ENCODE measurements at places on chromosomes 4 and X. TPM values are rescaled to one million over a fixed set of nuclear protein-coding genes. Genes with fewer than 3 reads are reported as not detected.

- no peaks in the 10 kb centered on the region for H3K36me3 ChIP-seq
- peaks cover 32% of the 10 kb centered on the region for H3K4me1 ChIP-seq
- H3K27ac ChIP-seq: peak overlapping the region; percentile 81
- no peak for DNase-seq
- H3K27me3 ChIP-seq: no peaks in the 10 kb centered on the region
Observed at GRCh38 chr4:2867758-2868491, 24.3 kb downstream of the ADD1 start.

The ABLIM2 gene
- 23.3 TPM for total RNA-seq

GRCh38 chr4:70849291-70849690 lies 9.6 kb upstream of the GRSF1 start:
- H3K36me3 ChIP-seq: no peaks in the 10 kb centered on the region
- no peak for DNase-seq
- H3K27ac ChIP-seq: no peak overlapping the region

DNA sequence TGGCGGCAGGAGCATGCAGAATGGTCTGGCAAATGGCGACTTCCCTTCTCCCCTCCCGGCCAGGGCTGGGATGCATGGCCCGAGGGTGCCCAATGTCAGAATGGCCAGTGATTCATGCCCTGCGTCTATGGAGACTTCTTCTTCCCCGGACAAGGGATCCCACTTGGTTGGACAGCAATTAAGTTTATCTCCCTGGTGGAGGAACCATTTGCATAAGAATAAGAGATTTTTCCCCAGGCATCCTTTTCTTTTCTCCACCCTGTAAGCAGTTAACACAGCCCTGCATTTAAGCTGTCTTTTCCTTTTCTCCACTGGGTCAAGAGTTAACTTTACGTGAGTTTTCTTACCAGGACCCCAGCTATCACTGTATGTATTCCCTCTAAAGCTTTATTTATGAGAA lies 856.6 kb downstream of the GLUD2 start:
- H3K27me3 ChIP-seq: no peaks in the 10 kb centered on the region
- no peak overlapping the region for H3K4me3 ChIP-seq
- H3K27ac ChIP-seq: no peak overlapping the region

The DCAF12L2 gene
- 0.41 TPM for total RNA-seq

DNA sequence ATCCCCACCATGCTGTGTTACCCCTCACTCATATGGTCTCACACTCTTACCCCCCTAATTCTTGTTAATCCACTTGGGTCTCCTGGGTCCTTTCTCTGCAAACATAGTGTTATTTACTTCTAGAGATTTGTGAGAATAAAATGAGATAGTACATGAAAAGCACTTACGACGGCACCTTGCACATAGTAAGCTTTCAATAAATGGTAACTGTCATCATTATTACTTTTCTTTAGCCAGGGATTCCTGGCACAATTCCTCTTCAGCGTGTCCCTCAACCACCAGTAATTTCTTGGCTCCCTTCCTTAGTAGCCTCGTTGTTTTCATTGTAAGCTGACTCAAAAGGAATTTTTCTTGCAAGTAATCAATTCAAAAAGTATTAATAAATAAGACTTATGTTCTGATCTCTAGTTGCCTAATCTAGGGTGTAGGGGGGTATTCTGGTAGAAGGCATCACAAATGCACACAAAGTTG lies 30.1 kb upstream of the RBMX start:
- no peaks in the 10 kb centered on the region for H3K36me3 ChIP-seq
- no peaks in the 10 kb centered on the region for H3K27me3 ChIP-seq
- no peak for DNase-seq
- H3K4me1 ChIP-seq: no peaks in the 10 kb centered on the region
- no peak overlapping the region for H3K27ac ChIP-seq
- H3K4me3 ChIP-seq: peak overlapping the region; percentile 53

DNA sequence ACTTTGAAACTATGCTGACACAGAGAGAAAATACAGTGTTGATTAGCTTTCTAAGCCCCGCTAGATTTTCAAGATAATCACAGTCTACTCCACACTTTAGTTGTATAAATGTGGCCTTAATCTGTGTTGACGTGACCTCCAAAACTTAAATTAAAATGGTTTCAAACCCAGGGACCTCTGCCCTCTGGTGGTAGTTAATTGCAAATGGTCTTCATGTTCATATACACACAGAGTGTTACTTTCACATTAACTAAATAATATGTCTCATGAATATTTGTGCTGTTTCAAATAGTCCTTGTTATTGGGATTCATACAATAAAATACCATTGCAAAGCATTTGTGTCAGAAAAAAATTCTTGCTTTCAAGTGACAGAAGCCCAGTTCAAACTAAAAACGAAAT lies 64.3 kb downstream of the TASL start:
- DNase-seq: no peak
- H3K4me3 ChIP-seq: no peak overlapping the region
- no peak overlapping the region for H3K27ac ChIP-seq
- H3K27me3 ChIP-seq: no peaks in the 10 kb centered on the region

DNA sequence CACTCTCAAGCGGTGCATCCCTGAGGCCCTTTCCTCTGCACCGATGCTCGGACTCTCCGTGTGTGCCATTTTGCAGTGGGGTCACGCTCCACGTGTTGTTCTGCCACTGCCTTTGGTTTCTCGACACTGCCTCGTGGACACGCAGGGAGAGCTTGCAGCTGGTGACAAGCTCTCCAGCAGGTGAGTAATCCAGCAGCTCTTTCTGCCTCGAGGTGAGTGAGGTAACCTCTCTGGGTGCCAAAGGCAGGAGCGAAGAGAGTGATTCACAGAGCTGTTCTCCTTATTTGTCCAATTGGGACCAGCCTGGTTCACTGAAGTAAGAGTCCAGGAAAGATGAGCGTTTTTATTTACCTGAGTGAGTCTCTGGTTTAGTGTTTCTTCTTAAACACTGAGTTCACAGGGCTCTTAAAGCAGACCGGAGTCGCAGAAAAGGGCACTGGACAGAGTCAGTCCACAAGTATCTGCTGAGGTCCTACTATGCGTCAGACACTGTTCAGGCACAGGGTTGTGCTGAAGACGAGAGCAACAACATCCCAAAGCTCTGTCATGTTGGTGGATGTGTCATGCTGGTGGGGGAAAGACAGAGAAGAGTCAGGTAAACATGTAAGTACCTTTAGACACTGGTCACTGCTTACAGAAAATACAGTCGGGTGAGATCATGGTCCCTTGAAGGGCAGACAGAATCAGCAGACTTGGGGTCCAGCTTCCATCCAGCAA lies 61.8 kb downstream of the FHDC1 start:
- no peaks in the 10 kb centered on the region for H3K36me3 ChIP-seq
- no peak for DNase-seq
- no peaks in the 10 kb centered on the region for H3K27me3 ChIP-seq
- no peak overlapping the region for H3K27ac ChIP-seq
- H3K4me1 ChIP-seq: no peaks in the 10 kb centered on the region
- no peak overlapping the region for H3K4me3 ChIP-seq

GRCh38 chr4:180560896-180561295 lies 1682.3 kb upstream of the TENM3 start:
- no peak for DNase-seq
- H3K36me3 ChIP-seq: no peaks in the 10 kb centered on the region
- H3K4me1 ChIP-seq: no peaks in the 10 kb centered on the region

DNA sequence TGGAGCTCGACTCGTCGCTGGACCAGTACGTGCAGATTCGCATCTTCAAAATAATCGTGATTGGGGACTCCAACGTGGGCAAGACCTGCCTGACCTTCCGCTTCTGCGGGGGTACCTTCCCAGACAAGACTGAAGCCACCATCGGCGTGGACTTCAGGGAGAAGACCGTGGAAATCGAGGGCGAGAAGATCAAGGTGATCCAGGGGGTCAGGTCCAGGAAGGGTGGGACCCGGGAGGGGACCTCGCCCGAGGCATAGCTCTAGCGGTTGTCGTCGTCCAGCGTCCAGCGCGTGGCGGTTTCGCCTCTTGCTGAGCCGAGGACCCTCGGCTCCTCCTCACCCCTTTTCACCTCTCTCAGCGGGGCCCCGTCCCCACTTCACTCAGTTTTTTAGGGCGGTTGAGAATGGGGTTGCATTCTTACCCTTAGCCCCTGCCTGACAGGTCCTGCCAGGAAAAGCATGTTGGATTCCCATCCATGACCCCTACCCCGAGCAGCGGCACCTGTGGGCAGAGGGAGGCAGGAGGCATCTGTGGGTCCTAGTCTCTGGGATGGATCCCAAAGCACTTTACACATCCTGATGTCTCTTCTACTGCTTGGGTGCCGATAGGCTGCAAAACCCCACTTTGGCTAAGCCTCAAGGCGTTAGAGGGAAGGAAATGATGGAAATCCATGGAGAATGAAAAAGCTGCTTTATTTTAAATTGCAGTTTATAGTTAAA lies 524 bp downstream of the RAB33A start:
- DNase-seq: no peak
- H3K36me3 ChIP-seq: no peaks in the 10 kb centered on the region
- peak overlapping the region; percentile 52 for H3K4me3 ChIP-seq
- peak overlapping the region; percentile 54 for H3K27ac ChIP-seq
- no peaks in the 10 kb centered on the region for H3K27me3 ChIP-seq

The SLIT2 gene
- total RNA-seq: 11.5 TPM

DNA sequence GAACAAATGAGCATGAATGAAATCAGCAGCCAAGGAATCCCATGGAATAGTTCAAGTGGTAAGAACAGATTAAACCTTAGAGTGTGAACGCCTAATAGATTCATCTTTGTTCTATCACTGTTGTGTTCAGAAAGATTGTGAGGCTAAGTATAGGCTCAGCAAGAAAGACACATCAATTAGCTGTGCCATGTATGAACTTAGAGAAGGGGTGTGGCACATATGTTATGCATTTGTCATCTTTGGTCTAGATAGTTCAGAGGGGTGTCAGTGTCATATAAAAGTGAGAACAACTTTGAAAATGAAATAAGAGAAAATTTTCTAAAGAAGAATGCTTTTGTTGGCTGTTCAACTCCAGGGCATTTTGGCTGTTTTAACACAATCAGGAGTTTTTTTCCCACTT lies 9.4 kb downstream of the DAPP1 start:
- no peaks in the 10 kb centered on the region for H3K4me1 ChIP-seq
- no peak overlapping the region for H3K27ac ChIP-seq
- H3K4me3 ChIP-seq: no peak overlapping the region
- no peaks in the 10 kb centered on the region for H3K36me3 ChIP-seq
- no peaks in the 10 kb centered on the region for H3K27me3 ChIP-seq

DNA sequence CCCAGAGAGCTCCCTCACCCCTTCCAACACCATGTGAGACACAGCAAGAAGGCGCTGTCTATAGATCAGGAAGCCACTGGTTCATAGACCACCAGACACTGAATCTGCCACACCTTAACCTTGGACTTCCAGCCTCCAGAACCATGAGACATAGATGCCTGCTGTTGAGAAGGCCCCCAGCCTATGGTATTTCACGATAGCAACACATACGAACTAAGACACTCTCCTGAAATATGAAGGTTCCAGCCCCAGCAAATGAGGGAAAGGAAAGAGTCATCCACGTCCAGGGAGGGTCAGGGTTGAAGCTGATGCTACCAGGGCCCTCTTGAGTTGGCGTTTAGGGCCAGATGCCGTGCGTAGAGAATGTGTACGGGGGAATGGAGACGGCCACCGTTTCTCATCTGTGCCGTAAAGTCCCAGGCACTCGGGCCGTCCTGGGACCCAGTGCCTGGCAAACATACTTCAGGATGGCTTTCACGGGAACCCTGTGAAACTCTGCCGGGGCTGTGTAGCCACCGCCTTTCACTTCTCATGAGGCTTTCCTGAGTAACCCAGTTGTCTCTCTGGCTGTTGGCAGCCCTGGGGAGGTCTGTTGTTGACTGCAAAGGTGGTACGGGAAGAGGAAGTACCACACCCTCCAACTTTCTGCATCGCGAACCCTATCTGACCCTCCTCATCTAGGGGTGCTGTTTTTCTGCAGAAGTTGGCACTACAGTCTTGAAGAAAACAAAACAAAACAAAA lies 17.7 kb upstream of the P2RY8 start:
- no peak for DNase-seq
- no peak overlapping the region for H3K27ac ChIP-seq
- H3K27me3 ChIP-seq: no peaks in the 10 kb centered on the region
- no peaks in the 10 kb centered on the region for H3K4me1 ChIP-seq
- H3K36me3 ChIP-seq: no peaks in the 10 kb centered on the region
- no peak overlapping the region for H3K4me3 ChIP-seq

The STARD8 gene
- total RNA-seq: 23.4 TPM

The TASL gene
- 1.8 TPM for total RNA-seq

The ART3 gene
- not detected for total RNA-seq

- no peaks in the 10 kb centered on the region for H3K4me1 ChIP-seq
- H3K4me3 ChIP-seq: no peak overlapping the region
- no peaks in the 10 kb centered on the region for H3K36me3 ChIP-seq
- no peak for DNase-seq
Observed at GRCh38 chr4:76581077-76581962, 146.3 kb downstream of the SHROOM3 start.

- H3K36me3 ChIP-seq: no peaks in the 10 kb centered on the region
- no peak overlapping the region for H3K4me3 ChIP-seq
Observed at GRCh38 chr4:143397887-143398286, 61.2 kb downstream of the GAB1 start.

GRCh38 chrX:38277136-38277535 lies 50.2 kb downstream of the RPGR start:
- no peaks in the 10 kb centered on the region for H3K4me1 ChIP-seq
- no peaks in the 10 kb centered on the region for H3K27me3 ChIP-seq
- H3K27ac ChIP-seq: no peak overlapping the region
- no peak for DNase-seq
- no peak overlapping the region for H3K4me3 ChIP-seq
- H3K36me3 ChIP-seq: no peaks in the 10 kb centered on the region

The SLC49A3 gene
- total RNA-seq: 18.2 TPM

GRCh38 chrX:148672517-148672916 lies 172.1 kb downstream of the AFF2 start:
- H3K27me3 ChIP-seq: no peaks in the 10 kb centered on the region
- H3K36me3 ChIP-seq: no peaks in the 10 kb centered on the region
- no peak overlapping the region for H3K4me3 ChIP-seq
- no peaks in the 10 kb centered on the region for H3K4me1 ChIP-seq
- DNase-seq: no peak

- no peak overlapping the region for H3K4me3 ChIP-seq
- H3K27me3 ChIP-seq: no peaks in the 10 kb centered on the region
- no peaks in the 10 kb centered on the region for H3K4me1 ChIP-seq
- no peak for DNase-seq
Observed at GRCh38 chr4:99351487-99351886, 1.1 kb downstream of the ADH1C start.

The CENPVL3 gene
- not detected for total RNA-seq

The BEX5 gene
- total RNA-seq: 9.5 TPM

The CFAP299 gene
- total RNA-seq: 1.1 TPM

DNA sequence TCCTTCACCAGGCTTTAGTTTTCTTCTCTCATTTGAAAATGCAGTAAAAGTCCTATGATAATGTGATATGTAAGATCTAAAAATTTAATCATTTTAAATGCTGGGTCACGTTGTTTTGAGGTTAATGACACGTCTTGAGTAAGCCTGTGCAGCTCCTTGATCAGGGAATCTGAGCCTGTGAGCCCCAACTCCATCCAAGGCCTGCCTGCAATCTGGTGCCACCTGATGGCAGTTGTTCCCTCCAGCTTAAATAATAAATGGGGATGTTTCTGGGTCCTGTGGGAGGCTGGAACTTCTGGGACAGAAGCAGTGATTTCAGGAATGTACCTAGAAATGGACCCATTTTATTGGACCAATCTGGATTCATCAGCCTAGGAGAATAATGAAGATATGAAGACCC lies 455.4 kb upstream of the ADGRL3 start:
- H3K27me3 ChIP-seq: no peaks in the 10 kb centered on the region
- H3K4me3 ChIP-seq: no peak overlapping the region

GRCh38 chrX:147376601-147377422 lies 534.9 kb upstream of the FMR1 start:
- H3K4me1 ChIP-seq: no peaks in the 10 kb centered on the region
- DNase-seq: no peak
- no peak overlapping the region for H3K27ac ChIP-seq
- H3K27me3 ChIP-seq: no peaks in the 10 kb centered on the region
- no peak overlapping the region for H3K4me3 ChIP-seq

Measured in kidney (tissue), 22 donors.